ENCODE measurements at places on chromosomes 4 and X.
A peak's percentile ranks its signal among the peaks of the same experiment; 100 is the strongest.

GRCh38 chrX:49066690-49067089, 7.1 kb downstream of the PRAF2 start:
- DNase-seq = no peak

DNA sequence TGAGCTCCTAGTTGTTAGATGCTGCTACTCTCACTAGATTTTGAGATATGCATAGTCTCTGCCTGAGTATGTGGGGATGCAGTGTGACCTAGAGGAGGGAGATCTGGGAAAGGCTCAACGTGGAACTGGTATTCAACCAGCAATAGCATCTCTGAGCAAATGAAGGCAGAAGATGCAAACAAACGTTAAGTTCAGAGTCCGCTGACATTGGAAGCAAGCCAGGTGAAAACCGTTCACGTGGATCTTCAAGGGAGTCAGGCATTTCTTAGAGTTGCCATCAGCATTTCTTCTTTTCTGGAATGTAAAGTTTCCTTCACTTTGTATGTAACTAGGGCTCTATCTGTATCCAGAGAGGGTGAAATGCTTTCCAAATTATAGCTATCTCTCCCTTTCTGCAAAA, 59.9 kb downstream of the C4orf51 start:
- DNase-seq = no peak

DNA sequence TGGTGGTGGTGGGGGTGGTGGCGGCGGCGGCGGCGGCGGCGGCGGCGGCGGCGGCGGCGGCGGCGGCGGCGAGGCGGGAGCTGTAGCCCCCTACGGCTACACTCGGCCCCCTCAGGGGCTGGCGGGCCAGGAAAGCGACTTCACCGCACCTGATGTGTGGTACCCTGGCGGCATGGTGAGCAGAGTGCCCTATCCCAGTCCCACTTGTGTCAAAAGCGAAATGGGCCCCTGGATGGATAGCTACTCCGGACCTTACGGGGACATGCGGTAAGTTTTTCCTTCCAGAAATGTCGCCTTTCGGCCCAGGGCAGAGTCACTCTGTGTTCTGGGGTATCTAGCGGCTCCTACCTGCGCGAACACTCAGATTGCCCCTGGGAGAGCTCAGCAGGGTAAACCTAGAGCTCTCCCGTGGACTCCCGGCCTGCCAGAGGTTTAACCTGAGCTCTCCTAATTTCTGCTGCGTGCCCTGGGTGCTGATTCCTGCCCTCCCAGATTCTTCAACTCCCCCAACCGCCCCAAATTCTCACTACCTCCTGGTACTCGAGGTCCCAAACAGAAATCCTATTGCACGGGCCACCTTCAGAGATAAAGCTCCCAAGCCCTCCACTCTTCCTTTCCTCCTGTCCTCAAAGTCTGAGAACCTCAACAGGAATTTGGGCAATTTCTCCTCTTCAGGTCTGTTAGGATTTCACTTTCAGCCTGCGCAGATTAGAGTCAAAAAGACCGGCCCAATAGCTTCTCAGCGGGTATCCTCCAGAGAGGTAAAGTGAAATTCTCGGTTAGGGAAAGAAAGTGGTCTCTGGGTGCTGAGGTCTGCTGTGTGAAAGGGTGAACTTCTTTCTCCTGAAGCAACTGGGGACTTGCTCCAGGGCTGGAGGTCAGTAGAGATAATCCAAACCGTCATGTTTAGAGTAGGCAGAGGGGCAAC, 2.9 kb downstream of the AR start:
- DNase-seq = no peak

DNA sequence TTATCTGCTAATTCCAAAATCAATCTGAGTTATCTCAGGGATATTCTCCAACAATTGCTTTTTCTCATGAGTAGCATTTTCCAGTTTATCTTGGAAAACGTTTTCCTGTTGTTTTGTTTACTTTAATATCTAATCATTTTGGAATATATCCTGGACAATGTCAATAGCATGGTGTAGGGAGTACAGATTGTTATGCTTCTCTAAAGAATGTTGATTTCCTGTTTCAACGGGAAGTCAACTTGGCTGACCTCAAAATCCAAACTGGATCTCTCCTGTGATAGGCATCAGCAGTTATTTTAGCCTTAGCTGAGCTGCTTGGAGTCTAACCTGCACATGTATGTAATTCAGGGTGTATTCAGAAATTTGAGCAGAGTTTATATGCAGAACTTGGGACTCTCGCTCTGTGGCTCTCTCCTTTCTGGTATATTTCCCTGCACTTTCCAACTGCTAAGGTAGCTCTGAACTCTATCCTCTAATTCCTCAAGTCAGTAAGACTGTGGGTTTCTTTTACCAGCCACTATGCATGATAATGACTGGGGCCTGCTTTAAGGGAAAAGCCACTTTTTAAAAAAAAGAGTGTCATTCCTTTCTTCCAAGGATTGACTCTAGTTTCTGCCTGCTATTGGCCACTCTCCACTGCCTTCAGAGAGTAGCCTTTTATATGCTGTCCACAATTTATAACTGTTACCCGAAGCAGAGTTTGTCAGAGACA, 7.7 kb downstream of the PRSS48 start:
- no peak for DNase-seq

GRCh38 chrX:22097012-22097694, 65.0 kb downstream of the PHEX start:
- DNase-seq = no peak

DNA sequence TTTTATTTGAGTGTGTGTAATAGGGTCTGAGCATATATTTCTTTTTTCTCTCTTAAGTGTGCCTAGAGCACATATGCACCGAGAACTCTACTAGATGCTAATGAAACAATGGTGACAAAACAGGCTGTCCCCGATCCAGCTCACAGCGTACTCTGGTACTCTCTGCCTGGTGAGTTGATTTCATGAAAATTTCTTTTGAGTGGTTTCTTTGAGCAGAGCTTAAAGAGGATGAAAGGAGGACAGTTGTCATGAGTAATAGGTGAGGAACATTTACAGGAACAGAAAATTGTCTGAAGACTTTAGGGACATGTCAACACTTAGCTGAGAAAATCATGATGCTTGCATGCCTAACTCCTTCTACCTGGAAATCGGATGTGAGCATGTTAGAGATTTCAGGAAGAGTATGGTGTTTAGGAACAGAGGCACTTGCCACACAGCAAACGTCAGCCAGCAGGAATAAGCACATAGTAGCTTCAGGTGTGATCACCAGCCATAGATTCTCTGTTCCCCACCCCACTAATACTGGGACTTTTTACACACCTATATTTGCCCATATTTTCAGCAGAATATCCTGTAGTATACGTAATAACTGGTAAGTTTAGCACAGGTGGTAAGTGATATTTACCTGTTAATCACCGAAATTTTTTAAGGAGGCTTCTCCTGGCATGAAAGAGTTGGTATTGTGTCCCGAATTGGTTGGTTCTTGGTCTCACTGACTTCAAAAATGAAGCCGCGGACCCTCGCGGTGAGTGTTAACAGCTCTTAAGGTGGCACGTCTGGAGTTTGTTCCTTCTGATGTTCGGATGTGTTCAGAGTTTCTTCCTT, 111.1 kb downstream of the ZNF330 start:
- DNase-seq = no peak

GRCh38 chrX:46325312-46325877, 219.8 kb downstream of the ZNF674 start:
- DNase-seq = no peak

- DNase-seq = no peak
These were observed 114.9 kb upstream of the FAM9B start for GRCh38 chrX:9148615-9149399.

- no peak for DNase-seq
These were observed 169.4 kb upstream of the BANK1 start for GRCh38 chr4:101621120-101621519.

DNA sequence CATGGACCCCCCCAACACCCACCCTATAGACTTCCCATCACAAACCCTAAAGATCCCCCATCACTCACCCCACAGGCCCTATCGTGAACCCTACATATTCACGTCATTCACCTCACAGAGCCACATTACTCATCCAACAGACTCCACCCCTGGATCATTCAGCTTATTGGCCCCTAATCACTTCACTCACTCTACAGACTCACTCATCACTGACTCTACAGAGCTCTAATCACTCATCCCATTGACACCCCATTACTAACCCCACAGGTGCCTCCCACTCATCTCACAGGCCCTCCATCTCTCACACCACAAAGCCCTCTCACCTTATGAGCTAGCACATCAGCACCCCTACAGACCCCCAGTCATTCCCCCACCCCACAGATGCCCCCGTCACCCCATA, 6.3 kb upstream of the TBC1D25 start:
- DNase-seq = no peak

- DNase-seq = no peak
These were observed 18.5 kb downstream of the HCCS start for GRCh38 chrX:11129534-11130105.

GRCh38 chrX:50680990-50681389, 133.0 kb downstream of the SHROOM4 start:
- no peak for DNase-seq

DNA sequence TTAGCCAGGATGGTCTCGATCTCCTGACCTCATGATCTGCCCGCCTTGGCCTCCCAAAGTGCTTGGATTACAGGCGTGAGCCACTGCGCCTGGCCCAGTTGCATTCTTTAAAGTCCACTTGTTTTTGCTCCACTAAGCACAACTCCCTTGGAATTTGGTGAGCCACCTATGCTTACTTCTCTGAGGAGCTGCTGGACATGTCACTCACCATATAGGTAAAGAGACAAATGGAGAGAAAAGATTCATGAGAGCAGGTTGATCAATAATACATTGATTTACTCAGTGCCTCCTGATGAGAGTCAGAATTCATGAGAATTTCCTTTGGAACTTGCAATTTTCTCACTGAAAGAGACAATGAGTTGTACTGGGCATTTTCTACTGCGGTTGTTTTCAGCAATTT, 48.2 kb downstream of the USP26 start:
- DNase-seq = no peak

DNA sequence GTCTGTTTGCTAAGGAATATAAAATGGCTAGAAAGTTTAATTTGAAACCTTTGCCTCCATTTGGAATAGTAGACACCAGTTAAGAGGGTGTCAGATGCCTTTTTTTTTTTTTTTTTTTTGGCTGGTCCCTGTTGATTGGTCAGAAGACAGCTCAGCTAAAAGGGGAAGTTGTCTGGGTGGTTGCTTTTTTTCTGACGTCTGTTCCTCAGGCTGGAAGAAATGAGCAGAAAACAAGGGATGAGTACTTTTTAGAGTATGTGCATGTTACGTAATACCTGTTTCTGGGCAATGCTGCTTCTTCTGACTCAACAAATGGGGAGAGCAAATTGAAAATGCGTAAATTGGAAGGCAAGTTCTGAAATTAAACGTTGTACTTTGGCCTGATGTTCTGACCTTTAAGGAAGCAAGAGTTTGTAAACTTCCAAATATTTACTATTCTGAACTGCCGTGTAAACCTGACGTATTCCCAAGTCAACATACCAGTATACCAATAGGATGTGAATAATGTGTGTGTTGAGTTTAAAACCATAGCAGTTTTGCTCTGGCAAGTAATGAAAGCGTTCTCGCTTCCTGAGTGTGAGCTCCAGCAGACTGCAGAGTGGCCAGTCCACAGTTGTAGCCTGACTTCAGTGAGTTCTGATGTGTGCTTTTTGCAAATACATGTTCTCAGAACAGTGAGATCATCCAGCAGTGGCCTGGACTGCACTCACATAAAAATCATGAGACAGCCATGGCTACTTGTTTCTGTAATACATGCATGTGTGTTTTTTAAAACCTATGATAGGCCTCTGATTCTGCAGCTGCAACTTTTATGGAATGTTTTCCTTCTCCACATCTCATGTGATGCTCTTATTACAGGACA, 1.7 kb downstream of the SAT1 start:
- DNase-seq = no peak

GRCh38 chr4:1347410-1347864, 429 bp downstream of the UVSSA start:
- DNase-seq = peak; percentile 23

DNA sequence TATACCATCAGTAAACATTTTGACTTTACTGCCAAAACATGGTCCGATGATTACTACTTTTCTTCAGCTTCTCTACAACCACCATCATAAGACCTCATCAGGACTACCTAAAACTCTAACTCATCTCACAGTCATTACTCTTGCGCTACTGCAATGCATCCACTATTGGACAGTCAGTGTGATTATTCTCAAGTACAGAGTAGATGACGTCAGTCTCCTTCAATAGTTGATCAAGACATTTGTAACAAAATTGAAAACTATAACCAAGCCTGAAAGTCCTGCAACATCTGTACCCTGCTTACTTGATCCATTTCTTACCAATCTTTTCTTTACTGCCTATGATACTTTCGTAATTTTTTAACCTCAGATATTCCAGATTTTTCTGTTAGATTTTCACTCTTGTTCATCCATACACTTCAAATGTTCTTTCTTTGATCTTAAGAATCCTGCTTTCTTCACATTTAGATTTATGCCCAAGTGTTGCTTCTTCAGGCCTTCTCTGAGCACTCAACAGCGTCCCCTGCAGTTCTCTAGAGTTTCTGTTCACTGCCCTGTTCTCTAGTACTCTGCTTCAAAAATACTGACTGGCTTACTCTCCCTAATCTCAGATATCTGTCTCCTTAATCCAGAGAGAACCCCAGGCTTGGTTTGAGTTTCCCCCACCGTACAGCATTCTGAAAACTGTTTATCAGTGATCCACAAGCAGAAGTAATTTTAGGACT, 1517.6 kb downstream of the STIM2 start:
- no peak for DNase-seq

GRCh38 chr4:98517218-98518021, 141.0 kb downstream of the TSPAN5 start:
- DNase-seq = no peak

DNA sequence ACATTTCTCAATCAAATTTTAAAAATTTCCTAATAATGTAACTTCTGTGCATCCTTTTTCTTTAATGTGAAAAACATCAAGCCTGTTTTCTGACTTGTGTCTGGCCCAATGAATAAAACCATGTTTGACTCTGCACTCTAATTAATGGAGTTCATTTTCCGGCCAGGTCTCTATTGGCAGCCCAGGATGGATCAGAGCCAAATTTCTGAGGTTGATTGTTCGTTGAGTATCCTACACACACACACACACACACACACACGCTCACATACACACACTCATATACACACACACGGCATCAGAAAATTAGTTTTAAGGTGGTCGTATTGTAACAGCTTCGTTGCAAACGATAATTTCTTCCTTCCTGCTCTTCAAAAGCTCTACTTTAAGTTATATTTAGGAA, 28.9 kb upstream of the TLL1 start:
- DNase-seq = no peak

- no peak for DNase-seq
These were observed 8.5 kb downstream of the FMR1 start for GRCh38 chrX:147920161-147920666.

- DNase-seq = no peak
These were observed 21.0 kb downstream of the PLS3 start for GRCh38 chrX:115581759-115582615.

GRCh38 chrX:70656304-70656703, 211.7 kb downstream of the DLG3 start:
- DNase-seq = no peak

DNA sequence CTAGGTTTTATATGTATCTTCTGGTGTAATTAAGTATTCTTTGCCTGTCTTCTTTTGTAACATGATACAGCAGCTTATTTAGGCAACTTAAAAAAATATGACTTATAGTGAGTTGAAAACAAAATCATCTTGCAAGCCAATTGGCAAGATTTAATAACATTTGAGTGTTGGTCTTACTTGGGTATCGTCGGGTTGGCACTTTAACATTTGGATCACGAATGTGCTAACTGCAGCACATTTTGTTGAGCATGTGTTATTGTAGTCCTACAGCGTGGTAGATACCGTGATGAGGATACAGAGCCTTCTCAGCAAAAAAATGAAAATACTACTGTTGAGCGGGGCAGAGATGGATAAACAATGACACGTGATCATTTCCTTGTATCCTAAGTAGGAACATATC, 295.3 kb downstream of the ARHGAP10 start:
- no peak for DNase-seq

GRCh38 chrX:45445745-45446412, 245.2 kb upstream of the DIPK2B start:
- DNase-seq = no peak

Data from NCI-H526 treated with DMSO at 0.1 percent for 48 hours (cell line).